Activated CD4-positive, alpha-beta T cell treated with anti-CD3 and anti-CD28 coated beads for 36 hours (primary cell): ENCODE measurements at places on chromosomes 7 and 10. TPM values are rescaled to one million over a fixed set of nuclear protein-coding genes. Genes with fewer than 3 reads are reported as not detected.

The CRTAC1 gene
- not detected for total RNA-seq

The GRM3 gene
- total RNA-seq: not detected

The DNAJB12 gene
- total RNA-seq: 19.7 TPM

The OR9A2 gene
- not detected for total RNA-seq

The MSS51 gene
- total RNA-seq: 1.9 TPM

The CYP3A4 gene
- total RNA-seq: not detected

The FAM241B gene
- 9.6 TPM for total RNA-seq

The OR2A12 gene
- total RNA-seq: not detected

The TMEM196 gene
- total RNA-seq: not detected

The SSMEM1 gene
- total RNA-seq: not detected

The CHAT gene
- total RNA-seq: not detected

The RHBDD2 gene
- total RNA-seq: 21.6 TPM

The BTBD16 gene
- total RNA-seq: not detected

The CACNA2D1 gene
- total RNA-seq: not detected

The CPXM2 gene
- not detected for total RNA-seq

The ASB4 gene
- not detected for total RNA-seq

The VWDE gene
- total RNA-seq: 2.3 TPM

The PRKG1 gene
- total RNA-seq: not detected

The CALHM1 gene
- total RNA-seq: not detected

The CTAGE8 gene
- total RNA-seq: 1.9 TPM

The DGKB gene
- total RNA-seq: not detected

The GNGT1 gene
- total RNA-seq: not detected

The RBM20 gene
- 0.05 TPM for total RNA-seq

The MRLN gene
- not detected for total RNA-seq
